HFFc6 (cell line): ENCODE measurements at places on chromosomes 13 and 19.

GRCh38 chr19:57620673-57621348 is 6.8 kb downstream of the ZNF134 start:
- peak overlapping the region; percentile 5; the same call in 1 of the 2 replicates for H3K4me3 ChIP-seq
- peaks cover 95% of the 10 kb centered on the region for H3K36me3 ChIP-seq
- H3K4me1 ChIP-seq, result peaks cover 1% of the 10 kb centered on the region; the same call in 1 of the 2 replicates
- H3K27ac ChIP-seq, result no peak overlapping the region
- peaks cover 6% of the 10 kb centered on the region for H3K27me3 ChIP-seq

- no peaks in the 10 kb centered on the region; the same call in 1 of the 2 replicates for H3K27me3 ChIP-seq
- no peak for DNase-seq
- no peak overlapping the region for H3K4me3 ChIP-seq
Observed at GRCh38 chr13:100789481-100789880, 114.9 kb upstream of the TMTC4 start.

- H3K27me3 ChIP-seq, result no peaks in the 10 kb centered on the region
- peak; percentile 80 for DNase-seq
- peaks cover 31% of the 10 kb centered on the region for H3K4me1 ChIP-seq
- no peak overlapping the region for H3K27ac ChIP-seq
- H3K4me3 ChIP-seq, result no peak overlapping the region
- H3K36me3 ChIP-seq, result no peaks in the 10 kb centered on the region
Observed at GRCh38 chr13:24220086-24220703, 59.7 kb downstream of the SPATA13 start.

DNA sequence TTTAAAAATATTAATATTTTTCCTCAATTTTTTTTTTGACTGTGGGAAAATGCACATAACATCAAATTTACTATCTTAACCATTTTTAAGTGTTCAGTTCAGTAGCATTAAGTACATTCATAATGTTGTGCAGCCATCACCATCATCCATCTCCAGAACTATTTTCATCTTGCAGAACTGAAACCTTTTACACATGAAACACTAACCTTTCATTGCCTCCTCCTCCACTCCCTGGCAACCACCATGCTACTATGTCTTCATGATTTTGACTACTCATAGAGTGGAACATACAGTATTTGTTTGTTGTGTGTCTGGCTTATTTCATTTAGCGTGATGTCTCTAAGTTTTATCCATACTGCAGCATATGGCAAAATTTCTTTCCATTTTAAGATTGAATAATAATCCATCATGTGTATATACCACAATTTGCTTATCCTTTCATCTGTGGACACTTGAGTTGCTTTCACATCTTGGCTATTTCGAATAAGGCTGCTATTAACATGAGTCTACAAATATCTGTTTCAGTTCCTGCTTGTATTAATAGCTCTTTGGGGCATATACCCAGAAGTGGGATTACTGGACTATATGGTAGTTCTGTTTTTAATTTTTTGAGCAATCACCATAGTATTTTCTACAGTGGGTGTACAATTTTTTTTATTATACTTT is 376.4 kb downstream of the MTUS2 start:
- H3K4me1 ChIP-seq, result no peaks in the 10 kb centered on the region
- peaks cover 4% of the 10 kb centered on the region; the same call in 1 of the 2 replicates for H3K27me3 ChIP-seq
- H3K4me3 ChIP-seq, result no peak overlapping the region
- no peaks in the 10 kb centered on the region for H3K36me3 ChIP-seq
- DNase-seq, result no peak

GRCh38 chr13:26037302-26037701 is 14.5 kb downstream of the SHISA2 start:
- H3K4me3 ChIP-seq, result no peak overlapping the region
- H3K27ac ChIP-seq, result no peak overlapping the region
- H3K36me3 ChIP-seq, result no peaks in the 10 kb centered on the region
- DNase-seq, result no peak
- no peaks in the 10 kb centered on the region for H3K4me1 ChIP-seq

GRCh38 chr13:95137096-95137495 is 164.2 kb downstream of the ABCC4 start:
- H3K4me1 ChIP-seq, result peaks cover 21% of the 10 kb centered on the region
- peak; percentile 39 for DNase-seq
- H3K27me3 ChIP-seq, result no peaks in the 10 kb centered on the region; the same call in 1 of the 2 replicates
- H3K4me3 ChIP-seq, result no peak overlapping the region
- peaks cover 39% of the 10 kb centered on the region for H3K36me3 ChIP-seq

DNA sequence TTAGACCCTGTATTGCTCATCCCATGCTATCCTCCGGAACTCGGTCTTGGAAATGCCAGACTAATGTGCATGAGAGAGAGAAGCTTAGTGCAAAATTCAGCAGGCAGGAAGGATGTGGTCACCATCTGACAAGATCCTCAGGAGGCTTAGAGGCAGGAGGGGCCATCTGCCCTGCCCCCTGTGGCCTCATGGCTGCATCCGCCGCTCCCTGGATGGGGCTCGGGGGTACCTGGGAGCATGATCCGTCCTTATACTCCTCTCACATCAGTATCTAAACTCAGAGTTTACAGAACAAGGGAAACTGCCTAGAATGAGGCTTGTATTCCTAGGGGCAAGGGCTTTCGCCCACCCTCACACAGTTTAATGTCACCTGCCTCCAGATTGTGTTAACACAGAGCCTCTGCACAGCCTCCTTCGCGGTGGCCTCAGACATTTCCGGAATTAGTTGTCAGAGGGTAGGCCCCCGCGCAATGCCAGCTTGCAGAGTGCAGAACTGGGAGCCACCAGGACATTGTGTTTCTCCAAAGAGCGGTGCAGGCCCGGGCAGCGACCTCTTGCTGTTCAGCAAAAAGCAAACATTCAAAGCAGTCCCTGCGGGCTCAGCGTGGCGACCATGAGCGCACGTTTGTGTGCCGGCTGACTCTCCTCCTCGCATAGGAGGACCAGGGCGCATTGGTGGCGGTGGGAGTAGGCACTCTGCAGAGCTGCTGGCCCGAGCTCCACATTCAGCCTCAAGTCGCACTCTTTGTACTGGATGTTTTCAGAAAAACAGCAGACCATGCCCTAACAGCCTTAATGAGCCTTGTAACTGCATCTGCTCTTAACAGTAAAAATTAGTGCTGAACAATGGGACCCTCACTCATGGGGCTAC is 39.1 kb downstream of the GPR12 start:
- DNase-seq, result no peak
- H3K4me1 ChIP-seq, result no peaks in the 10 kb centered on the region
- peaks cover 19% of the 10 kb centered on the region for H3K27me3 ChIP-seq
- no peak overlapping the region for H3K27ac ChIP-seq

GRCh38 chr13:23460309-23460708 is 26.8 kb upstream of the SACS start:
- peaks cover 7% of the 10 kb centered on the region for H3K36me3 ChIP-seq
- no peak for DNase-seq
- H3K27me3 ChIP-seq, result no peaks in the 10 kb centered on the region; the same call in 1 of the 2 replicates

DNA sequence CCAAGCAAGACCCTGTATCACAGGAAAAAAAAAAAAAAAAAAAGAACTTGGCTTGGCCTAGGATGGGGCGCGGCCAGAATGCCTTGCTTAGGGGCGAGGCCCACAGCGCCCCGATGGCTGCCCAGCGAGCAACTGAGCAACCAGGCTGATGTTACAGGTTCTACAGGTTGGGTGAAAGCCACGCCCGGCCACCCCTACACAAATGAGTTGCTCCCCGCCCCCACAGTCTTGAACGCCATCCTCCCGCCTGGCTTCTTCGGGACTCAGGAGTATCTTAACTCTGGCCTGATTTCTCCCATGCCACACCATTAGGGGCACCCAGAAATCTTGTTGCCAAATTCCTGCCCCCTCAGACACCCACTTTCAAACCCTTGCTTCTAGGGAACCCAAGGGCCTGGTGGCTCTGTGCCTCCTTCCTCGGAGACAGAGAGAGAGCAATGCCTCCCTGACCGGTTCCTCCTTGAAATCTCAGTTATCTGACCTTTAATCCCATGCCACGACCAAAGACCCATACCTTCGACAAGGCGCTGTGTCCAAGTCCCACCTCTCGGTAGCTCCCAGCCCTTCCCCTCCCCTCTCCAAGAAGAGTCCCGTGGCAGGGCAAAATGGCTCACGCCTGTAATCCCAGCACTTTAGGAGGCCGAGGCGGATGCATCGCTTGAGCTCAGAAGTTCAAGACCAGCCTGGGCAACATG is 1.1 kb upstream of the CBLC start:
- no peak overlapping the region for H3K4me3 ChIP-seq
- no peaks in the 10 kb centered on the region for H3K27me3 ChIP-seq
- H3K36me3 ChIP-seq, result no peaks in the 10 kb centered on the region; the same call in 1 of the 2 replicates
- peaks cover 30% of the 10 kb centered on the region for H3K4me1 ChIP-seq
- no peak for DNase-seq

DNA sequence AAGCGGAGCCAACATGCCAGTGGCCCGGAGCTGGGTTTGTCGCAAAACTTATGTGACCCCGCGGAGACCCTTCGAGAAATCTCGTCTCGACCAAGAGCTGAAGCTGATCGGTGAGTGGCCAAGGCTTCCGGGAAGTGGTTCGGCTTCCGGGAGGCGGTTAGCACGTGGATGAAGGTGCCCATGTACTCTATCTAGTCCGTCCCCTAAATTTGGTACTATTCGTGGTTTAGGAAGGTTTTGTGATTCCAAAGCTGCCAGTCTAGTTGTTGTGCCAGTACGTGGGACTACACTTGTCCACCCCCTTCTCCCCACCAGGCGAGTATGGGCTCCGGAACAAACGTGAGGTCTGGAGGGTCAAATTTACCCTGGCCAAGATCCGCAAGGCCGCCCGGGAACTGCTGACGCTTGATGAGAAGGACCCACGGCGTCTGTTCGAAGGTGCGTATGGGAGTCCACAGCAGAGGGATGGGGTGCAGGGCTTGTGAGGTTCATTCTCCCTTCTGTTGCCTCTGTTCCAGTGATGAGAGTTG is 579 bp downstream of the RPS9 start:
- no peak for DNase-seq
- peak overlapping the region; percentile 96 for H3K4me3 ChIP-seq
- peak overlapping the region; percentile 97 for H3K27ac ChIP-seq
- peaks cover 44% of the 10 kb centered on the region for H3K36me3 ChIP-seq

DNA sequence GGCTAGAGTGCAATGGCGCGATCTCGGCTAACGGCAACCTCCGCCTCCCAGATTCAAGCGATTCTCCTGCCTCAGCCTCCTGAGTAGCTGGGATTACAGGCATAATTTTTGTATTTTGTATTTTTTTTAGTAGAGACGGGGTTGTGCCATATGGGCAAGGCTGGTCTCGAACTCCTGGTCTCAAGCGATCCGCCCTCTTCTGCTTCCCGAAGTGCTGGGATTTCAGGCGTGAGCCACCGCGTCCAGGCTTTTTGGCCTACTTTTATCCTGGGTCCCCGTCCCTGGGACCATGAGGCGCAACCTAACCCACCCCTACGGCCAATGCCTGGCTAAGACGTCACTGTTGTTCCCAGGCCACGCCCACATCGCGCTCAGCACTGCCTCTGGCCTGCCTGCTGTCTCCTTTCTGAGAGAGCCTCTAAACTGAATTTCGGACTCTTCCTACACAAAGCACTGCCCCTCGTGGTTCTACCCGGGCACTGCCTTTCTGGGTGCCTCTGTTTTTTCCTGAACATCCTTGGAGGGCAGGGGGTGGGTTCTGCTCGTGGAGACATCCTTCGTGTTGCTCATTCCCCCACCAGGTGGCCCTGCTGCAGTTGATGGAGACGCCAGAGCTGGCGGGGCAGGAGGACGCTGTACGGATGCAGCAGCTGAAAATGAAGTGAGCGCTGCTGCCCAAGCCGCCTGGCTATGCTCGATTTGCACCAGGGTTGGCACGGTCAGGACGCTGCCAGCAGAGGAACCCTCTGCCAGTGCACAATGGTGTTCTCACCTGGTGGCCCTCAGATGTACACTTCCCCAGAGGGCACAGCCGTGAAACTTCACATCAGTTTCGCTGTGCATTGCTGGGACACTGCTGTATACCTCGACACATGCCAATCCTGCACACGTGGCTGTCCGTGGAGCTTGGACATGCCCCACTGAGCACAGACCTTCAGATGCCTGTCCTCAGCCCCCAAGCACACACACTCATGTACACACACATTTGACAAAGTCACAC is 2.0 kb downstream of the REX1BD start:
- H3K4me1 ChIP-seq, result peaks cover 28% of the 10 kb centered on the region
- no peak for DNase-seq
- peaks cover 8% of the 10 kb centered on the region; the same call in 1 of the 2 replicates for H3K36me3 ChIP-seq
- peak overlapping the region; percentile 85; the same call in 1 of the 2 replicates for H3K4me3 ChIP-seq

DNA sequence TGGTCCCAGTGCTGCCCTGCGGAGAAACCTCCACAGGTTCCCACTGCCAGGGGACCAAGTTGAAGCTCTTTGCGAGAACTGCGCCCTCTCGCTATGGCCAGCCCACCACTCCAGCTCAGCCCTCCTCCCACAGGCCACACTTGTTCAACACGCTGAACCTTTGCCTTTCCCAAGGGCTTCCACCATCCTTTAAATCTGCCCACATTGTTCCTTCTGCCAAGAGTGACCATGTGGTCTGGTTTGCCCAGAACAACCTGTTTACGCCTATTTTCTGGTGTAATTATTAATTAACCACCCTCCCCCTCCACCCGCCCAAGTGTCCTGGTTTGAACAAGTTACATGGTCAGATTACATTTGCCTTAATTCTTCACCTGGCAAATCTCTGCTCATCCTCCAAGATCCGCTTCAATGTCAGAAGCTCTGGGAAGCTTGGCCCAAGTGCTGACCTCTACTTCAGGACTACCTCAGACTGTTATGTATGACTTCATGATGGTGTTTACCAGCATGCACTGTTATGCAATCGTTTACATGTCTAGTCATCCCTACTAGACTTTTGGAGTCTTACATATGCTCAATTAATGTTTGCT is 12.0 kb upstream of the USP12 start:
- no peaks in the 10 kb centered on the region for H3K36me3 ChIP-seq
- H3K4me1 ChIP-seq, result peaks cover 29% of the 10 kb centered on the region
- H3K27ac ChIP-seq, result peak overlapping the region; percentile 89
- H3K27me3 ChIP-seq, result no peaks in the 10 kb centered on the region; the same call in 1 of the 2 replicates
- peak; percentile 27 for DNase-seq

GRCh38 chr19:38524369-38524768 is 90.9 kb downstream of the RYR1 start:
- peaks cover 25% of the 10 kb centered on the region for H3K27me3 ChIP-seq
- H3K36me3 ChIP-seq, result no peaks in the 10 kb centered on the region
- H3K4me3 ChIP-seq, result no peak overlapping the region
- no peaks in the 10 kb centered on the region for H3K4me1 ChIP-seq

DNA sequence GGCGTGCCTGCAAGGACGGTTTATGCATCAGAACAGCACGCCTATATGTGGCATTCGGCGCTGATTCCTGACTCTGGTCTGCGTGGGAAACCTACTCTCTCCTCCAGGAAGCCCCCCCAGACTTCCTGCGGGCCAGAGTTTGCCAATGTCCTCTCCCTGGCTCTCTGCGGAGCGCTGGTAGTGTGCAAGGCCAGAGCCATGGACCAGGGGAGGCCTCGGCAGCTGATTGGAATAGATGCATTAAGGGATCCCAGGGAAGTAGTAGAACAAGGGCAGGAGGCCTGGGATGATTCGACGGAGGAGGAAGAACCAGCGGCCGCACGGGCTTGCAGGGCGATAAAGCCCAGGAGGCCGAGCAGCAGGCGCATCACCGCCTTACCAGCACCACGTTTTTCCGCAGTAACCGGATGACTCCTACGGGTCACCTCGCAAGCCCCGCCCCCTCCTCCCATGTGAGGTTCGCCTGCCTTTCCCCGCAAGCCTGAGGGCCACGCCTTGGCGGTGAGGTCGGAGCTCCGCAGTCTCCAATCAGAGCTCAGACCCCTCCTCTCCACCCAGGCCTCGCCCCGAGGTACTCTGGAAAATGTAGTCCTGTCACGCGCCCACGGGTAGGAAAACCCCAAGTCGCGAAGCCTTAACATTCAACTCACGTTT is 5.0 kb downstream of the CLEC11A start:
- no peaks in the 10 kb centered on the region; the same call in none of the 2 replicates for H3K27me3 ChIP-seq
- peaks cover 9% of the 10 kb centered on the region; the same call in 1 of the 2 replicates for H3K36me3 ChIP-seq
- no peak for DNase-seq
- H3K4me1 ChIP-seq, result peaks cover 16% of the 10 kb centered on the region

- no peaks in the 10 kb centered on the region for H3K4me1 ChIP-seq
- H3K27me3 ChIP-seq, result peaks cover 5% of the 10 kb centered on the region; the same call in 1 of the 2 replicates
- H3K36me3 ChIP-seq, result peaks cover 25% of the 10 kb centered on the region
- no peak for DNase-seq
- H3K27ac ChIP-seq, result no peak overlapping the region; the same call in 1 of the 2 replicates
- H3K4me3 ChIP-seq, result no peak overlapping the region
Observed at GRCh38 chr19:5057860-5058259, 88.9 kb downstream of the KDM4B start.
